Stromal cell of bone marrow (primary cell): ENCODE measurements at places on chromosomes 13 and 19.

GRCh38 chr13:101916108-101916774 is 463.8 kb downstream of the ITGBL1 start:
- DNase-seq = no peak

- no peak for DNase-seq
Measured at GRCh38 chr13:48993150-48993549, 17.4 kb downstream of the FNDC3A start.

GRCh38 chr13:74574964-74575728 is 440.9 kb upstream of the KLF12 start:
- DNase-seq = no peak

DNA sequence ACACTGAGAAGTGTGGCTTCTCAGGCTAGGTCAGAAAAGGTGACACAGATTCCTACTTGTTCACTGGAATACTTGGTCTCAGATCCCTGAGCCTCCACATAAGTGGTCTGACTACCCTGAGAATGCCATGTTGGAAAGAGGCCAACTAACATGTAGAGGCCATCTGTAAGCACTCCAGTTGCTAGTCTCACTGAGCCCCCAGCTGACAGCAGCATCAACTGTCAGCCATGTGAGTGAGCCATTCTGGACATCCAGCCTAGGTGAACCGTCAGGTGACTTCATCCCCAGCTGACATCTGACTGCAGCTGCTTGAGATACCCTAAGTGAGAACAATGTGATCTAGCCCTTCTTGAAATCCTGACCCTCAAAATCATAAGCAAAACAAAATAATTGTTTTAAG is 18.1 kb upstream of the ARL11 start:
- DNase-seq = no peak

DNA sequence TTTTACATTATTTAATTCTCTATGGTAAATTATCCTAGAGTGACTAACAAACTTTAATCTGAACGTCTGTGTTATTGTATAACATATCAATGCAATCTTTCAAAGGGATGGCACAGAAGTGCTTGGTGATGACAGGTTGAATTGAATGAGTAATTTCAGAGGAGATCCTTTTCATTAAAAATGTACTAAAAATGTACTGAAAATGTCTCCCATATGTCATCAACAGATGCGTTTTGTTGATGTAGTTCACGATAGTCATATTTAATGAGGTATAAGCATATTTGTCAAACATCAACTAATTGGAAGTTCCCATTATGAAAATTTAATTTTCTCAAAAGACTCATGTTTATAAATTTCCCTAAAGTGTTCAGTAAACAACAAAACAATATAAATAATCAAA is 1434.7 kb upstream of the PCDH20 start:
- DNase-seq = no peak

DNA sequence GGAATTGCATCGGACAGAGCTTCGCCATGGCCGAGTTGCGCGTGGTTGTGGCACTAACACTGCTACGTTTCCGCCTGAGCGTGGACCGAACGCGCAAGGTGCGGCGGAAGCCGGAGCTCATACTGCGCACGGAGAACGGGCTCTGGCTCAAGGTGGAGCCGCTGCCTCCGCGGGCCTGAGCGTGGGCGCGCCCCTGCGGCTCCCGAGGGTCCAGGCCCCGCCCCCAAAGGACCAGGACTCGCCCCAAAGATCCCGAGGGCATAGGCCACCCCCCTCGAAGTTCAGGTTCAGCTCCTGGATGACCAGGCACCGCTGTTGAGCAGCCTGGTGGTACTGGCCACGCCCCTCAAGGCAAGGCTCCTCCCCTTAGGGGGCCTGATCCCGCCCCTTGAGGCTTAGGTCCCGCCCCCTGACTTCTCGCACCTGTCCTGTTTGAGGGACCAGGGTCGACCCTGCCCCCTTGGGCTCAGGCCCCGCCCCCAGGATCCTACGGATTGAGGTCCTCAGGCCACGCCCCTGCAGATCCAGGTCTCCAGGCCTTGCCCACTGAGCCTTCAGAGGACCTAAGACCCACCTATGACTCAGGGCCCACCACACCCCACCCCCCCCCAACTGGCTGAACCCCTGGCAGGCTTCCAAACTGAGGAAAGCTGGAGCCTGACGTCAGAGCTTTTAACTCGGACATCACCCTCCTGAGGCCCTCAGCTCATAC is 43.1 kb downstream of the CYP4F22 start:
- no peak for DNase-seq

DNA sequence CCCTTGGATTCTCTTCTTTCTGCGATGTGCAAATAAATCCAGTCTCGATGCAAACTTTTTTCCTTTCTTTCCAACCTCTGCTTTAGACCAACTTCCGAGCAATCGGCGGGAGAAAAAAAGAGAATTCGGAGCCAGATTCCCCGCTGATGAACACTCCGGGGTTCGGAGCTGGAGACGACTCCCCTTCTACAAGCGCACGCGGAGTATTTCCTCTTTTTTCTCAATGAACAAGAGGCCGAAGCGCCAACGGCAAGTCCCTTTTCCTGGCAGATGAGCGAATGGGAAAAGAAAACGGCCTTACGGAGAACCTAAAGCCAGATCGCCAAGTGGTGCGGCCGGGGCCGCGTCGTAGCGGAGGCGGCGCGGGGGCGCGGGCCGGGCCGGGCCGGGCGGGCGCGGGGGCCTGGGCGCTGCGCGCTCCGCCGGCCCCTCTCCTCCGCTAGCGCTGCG is 250 bp downstream of the SPRY2 start:
- no peak for DNase-seq

- DNase-seq = no peak
Measured at GRCh38 chr19:41843371-41843770, 1.1 kb downstream of the LYPD4 start.

DNA sequence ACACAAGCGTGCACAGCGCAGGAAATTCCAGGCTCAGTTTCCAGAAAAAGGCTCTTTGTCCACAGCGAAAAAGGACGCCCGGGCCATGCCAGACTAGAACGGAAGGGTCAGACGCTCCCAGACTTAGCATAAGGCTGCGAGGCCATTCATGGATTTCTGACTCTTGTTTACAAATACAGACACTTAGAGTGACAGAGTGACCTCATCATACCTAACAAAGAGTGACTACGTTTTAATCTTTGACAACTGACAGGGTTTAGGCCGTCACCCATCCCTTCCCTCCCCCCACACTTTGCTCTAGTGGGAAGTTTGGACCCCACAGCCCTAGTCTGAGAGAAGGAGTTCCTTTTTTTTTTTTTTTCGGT is 418 bp upstream of the ZNF709 start:
- no peak for DNase-seq

GRCh38 chr19:16078759-16079707 is 2.7 kb downstream of the TPM4 start:
- peak; percentile 97 for DNase-seq

GRCh38 chr13:97629601-97630272 is 195.8 kb downstream of the RAP2A start:
- no peak for DNase-seq

DNA sequence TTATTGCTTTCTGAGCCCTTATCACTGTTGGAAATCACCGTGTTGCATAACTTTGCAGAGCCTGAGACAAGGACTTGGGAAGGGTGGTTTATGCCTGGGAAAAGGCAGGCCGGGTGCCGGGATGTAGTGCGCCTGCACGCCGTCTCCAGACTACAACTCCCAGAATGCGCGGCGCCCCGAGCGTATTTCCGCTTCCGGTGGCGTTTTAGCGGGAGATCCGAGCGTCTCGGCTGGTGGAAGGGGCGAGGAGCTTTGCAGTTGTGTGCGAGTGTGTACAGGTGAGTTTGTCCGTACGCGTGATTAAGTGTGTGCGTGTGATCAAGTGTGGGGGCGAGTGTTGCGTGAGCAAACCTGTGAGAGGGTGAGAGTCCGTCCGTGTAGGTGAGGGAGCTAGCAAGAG is 75.4 kb downstream of the PEG3 start:
- peak; percentile 2 for DNase-seq

DNA sequence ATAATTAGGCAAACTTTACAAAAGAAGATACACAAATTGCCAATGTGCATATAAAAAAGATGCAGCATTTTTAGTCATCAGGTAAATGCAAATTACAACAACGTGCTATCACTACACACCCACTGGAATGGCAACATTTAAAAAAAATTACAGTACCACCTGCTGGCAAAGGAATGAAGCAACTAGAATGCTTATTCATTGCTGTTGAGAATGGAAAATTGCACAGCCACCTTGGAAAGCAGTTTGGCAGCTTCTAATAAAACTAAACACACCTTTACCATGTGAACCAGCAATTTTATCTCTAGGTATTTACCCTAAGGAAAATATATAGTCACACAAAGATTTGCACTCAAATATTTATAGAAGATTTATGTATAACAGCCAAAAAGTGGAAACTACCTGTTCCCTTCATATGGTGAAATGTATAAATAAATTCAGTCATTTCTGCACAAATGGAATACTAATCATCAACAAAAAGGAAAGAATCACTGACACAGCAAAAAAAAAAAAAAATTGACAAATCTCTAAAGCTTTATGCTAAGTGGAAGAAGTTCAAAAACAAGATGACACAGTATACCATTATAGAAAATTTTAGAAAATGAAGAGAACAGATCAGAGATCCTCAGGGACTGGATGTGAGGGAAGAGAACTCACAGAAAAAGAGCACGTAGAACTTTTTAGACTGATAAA is 30.3 kb downstream of the OXGR1 start:
- DNase-seq = no peak

DNA sequence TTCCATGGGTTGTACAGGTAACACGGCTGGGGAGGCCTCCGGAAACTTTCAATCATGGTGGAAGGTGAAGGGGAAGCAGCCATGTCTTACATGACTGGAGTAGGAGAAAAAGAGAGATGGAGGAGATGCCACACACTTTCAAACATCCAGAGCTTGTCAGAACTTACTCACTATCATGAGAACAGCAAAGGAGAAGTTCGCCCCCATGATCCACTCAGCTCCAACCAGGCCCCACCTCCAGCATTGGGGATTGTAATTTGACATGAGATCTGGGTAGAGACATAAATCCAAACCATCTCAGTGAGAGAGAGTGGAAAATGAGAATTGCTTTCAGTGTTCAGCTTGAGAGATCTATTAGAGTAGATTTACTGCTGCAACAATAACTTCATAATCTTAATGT is 210.9 kb downstream of the NDFIP2 start:
- no peak for DNase-seq

DNA sequence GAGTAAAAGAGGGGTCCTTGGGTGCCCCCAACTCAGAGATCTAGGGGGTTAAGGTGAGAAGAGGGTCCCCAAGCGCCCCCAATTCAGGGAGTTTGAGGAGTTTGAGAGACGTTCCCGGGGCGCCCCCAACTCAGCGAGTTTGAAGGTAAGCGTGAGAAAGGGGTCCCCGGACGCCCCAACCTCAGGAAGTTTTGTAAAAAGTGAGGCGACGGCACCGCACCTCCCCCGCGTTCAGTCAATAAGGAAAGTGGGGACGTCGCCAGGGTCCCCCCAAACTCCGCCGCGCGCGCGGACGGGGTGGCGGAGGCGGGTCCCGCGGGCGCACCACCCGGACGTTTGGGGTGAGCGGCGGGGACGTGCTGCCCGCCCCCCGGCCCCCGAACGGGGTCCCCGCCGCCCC is 353 bp downstream of the RFX2 start:
- no peak for DNase-seq

- DNase-seq = no peak
Measured at GRCh38 chr19:5063873-5064645, 95.1 kb downstream of the KDM4B start.

- no peak for DNase-seq
Measured at GRCh38 chr13:76878043-76878442, 8.2 kb downstream of the KCTD12 start.

GRCh38 chr13:86445672-86446071 is 646.5 kb upstream of the SLITRK6 start:
- DNase-seq = peak; percentile 2

DNA sequence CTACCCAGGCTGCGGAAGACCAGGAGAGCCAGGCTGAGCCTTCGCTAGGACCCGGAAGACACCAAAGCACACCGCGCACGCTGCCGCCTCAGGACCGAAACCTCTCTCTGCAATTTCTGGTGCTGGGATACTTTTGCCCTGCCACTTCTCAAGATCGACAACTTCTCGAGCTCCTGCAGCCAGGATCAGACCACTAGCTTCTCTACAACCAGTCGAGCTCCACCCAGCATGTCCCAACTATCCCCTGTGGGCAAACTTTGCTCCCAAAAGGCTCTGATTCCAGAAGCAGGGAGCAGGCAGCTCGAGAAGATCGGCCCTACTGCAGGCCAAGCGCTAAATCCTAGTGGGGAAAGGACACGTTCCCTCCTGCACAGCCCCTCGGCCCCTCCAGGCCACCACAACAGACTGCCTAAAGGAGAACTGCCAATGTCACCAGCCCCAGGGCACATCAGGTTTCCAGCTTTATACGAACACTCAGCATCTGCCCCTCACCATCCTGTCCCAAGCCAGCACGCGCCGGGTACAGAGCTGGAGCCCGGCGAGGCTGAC is 979 bp downstream of the AKAP8 start:
- no peak for DNase-seq

DNA sequence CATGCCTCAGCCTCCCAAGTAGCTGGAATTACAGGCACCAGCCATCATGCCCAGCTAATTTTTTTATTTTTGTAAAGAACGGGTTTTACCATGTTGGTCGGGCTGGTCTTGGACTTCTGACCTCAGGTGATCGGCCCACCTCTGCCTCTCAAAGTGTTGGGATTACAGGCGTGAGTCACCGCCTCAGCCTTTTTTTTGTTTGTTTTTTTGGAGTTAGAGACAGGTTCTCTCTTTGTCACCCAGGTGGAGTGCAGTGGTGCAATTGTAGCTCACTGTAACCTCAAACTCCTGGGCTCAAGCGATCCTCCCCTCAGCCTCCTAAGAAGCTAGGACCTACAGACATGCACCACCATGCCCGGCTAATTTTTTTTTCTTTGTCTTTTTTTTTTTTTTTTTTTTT is 15.6 kb upstream of the NOTCH3 start:
- DNase-seq = no peak

DNA sequence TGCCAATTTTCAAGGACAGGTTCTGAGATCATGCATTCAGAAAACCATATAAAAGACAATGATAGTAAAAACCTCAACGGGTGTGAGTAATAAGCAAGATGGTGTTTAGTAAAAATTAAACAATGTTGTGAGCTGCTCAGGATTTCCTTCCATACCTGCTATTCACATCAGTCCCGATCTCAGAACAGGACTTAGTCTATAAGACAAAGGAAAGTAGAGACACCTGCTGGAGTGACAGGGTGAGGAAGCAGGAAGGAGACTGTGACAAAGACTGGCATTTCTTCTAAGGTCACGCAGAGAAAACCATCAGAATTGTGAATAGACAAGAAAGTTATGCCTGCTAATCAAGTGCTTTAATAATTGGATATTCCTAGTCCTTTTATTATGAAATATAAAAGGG is 648.0 kb downstream of the DACH1 start:
- DNase-seq = no peak
